ENCODE measurements at places on chromosomes 2 and 18. TPM values are rescaled to one million over a fixed set of nuclear protein-coding genes. Genes with fewer than 3 reads are reported as not detected.

DNA sequence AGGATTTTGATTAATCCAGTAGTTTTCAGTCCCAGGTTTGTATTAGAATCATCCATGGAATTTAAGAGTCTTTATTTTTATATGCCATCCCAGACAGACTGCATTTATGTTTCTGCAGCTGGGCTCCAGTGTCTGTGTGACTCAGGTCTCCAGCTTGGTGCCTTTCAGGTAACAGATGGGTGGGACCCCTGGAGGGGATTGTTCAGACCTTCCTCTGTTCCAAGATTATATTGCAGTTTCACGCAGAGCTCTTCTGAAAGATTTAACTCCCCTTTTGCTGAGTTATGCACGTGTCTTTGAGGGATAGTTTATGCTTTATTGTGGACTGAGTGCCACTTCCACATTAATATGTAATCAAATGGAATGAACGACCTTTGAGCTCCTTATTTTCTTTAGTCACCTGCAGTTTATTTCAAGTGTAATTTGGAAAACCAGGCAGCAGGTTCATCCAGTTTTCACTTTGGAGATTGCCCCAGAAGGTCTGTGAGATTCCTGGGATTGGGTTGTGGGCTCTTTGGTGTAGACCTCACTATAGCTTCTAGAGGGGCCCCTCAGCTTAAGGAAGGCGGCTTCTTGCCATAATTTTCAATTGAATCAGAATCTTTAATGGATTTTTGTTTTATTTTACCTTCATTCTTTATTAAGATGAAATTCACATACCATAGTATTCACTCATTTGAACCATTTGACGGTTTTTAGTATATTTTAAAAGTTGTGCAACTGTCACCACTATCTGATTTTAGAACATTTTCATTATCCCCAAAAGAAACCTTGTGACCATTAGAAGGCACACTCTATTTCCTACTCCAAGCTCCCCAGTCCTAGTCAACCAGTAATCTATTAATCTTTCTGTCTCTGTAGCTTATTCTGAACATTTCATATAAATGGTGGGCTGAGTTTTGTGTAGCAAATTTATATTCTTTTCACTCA is 135.0 kb downstream of the WDSUB1 start:
- no peak overlapping the region for H3K4me3 ChIP-seq
- H3K27me3 ChIP-seq, result no peaks in the 10 kb centered on the region
- peak overlapping the region; percentile 13 for H3K27ac ChIP-seq
- DNase-seq, result no peak
- peaks cover 45% of the 10 kb centered on the region for H3K4me1 ChIP-seq
- H3K36me3 ChIP-seq, result no peaks in the 10 kb centered on the region

The ABCG8 gene
- 4.7 TPM for total RNA-seq

GRCh38 chr18:46891742-46892214 is 25.5 kb downstream of the PIAS2 start:
- H3K27me3 ChIP-seq, result no peaks in the 10 kb centered on the region
- H3K36me3 ChIP-seq, result no peaks in the 10 kb centered on the region
- H3K4me3 ChIP-seq, result no peak overlapping the region
- no peak for DNase-seq
- H3K27ac ChIP-seq, result no peak overlapping the region
- no peaks in the 10 kb centered on the region for H3K4me1 ChIP-seq

GRCh38 chr18:27428716-27429475 is 243.8 kb upstream of the CHST9 start:
- no peaks in the 10 kb centered on the region for H3K27me3 ChIP-seq
- H3K27ac ChIP-seq, result no peak overlapping the region
- no peak overlapping the region for H3K4me3 ChIP-seq
- H3K4me1 ChIP-seq, result no peaks in the 10 kb centered on the region
- no peak for DNase-seq

The PTPN4 gene
- total RNA-seq, result 15.5 TPM

DNA sequence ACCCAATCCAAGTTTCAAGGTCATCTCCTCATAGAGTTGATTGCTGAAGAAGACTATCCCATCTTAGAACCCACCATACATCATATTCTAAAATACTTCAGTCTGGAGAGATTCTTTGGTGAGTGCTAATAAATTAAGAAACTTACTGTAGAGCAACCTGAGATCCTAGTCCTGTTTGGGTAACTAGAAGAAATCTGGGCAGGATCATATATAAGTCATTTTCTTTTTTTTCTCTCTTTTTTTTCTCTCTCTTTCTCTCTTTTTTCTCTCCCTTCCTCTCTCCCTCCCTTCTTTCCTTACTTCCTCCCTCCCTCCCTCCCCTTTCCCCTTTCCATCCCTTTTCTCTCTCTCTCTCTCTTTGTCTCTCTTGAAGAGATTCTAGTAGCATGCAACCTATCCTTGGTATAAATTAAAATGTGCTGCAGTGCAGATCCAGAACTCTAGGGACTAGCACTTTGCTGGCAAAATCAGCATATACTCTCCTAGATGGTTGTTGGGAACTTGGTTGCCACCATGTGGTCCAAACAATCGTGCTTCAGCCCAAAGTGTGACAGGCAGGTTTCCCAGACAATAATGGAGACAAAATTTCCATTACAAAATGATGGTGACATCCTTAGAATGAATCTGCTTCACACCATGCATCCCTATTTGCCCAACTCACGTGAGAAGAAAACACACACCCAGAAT is 399.4 kb upstream of the CELF4 start:
- H3K27me3 ChIP-seq, result no peaks in the 10 kb centered on the region
- no peak for DNase-seq
- no peak overlapping the region for H3K4me3 ChIP-seq

DNA sequence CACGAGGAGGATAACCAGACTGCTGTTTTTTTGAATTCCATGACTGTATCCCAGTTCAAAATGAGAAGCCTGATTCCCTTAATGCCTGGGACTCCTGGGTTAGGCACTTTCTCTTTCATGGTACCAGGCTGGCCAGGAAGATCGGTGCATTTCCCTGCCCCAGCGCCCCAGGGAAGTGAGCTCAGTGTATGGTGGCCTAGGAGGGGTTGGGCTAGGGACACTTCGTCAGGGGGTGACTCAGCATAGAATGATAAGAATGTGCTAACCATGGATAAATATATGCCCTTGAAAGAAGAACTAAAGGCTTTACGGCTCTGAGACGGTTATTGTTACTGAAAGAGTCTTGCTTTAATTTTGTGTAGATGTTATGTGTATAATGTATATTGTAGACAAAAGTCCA is 27.5 kb upstream of the FAM237A start:
- H3K27me3 ChIP-seq, result no peaks in the 10 kb centered on the region
- no peaks in the 10 kb centered on the region for H3K36me3 ChIP-seq
- H3K4me3 ChIP-seq, result no peak overlapping the region

DNA sequence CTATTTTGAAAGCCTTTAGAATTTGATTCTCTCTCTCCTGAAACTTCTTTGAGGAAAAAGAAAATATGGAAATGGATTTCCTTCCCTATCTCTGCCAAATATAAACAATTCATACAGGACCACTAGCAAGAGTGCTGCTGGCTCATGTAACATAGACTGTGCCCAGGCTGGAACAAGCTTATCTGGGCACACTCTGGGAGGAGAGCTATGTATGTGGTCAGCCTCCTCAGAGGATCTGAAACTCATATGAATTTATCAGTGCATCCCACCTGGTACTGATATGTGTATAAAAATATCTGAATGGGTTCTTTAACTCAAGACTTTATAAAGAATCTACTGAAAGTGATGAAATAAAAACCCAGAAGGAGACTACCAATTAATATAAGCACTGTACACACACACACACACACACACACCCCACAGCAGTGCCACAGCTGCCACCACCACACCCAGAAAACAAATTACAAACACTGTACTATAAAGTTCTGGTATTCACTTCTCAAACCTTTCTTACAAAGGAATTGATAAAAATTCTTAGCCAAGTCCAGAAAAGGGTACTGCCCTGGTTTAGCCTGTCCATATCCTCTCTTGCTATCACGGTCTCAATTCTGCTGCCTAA is 115.6 kb downstream of the IRS1 start:
- no peak for DNase-seq
- no peaks in the 10 kb centered on the region for H3K27me3 ChIP-seq
- H3K4me1 ChIP-seq, result peaks cover 8% of the 10 kb centered on the region
- H3K4me3 ChIP-seq, result no peak overlapping the region
- no peaks in the 10 kb centered on the region for H3K36me3 ChIP-seq

The PPP4R1 gene
- total RNA-seq, result 93.6 TPM

DNA sequence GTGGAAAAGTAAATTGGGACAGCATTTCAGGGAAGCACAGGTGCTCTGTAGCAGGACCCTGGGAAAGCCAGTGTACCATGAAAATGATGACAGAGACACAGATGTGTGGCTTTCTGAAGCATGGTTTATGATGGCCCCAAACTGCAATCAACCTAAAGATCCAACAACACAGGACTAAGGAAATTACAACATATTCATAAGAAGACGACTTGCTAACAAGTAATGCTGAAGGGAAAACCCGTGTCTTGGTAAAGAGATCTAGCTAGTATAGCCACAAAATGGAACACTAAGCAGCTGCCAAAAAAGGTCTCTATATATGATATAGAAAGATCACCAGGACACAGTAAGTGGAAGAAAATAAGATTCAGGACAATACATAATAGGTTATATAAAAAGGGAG is 53.2 kb downstream of the UXS1 start:
- peaks cover 14% of the 10 kb centered on the region for H3K4me1 ChIP-seq
- H3K36me3 ChIP-seq, result no peaks in the 10 kb centered on the region
- DNase-seq, result no peak
- H3K27me3 ChIP-seq, result no peaks in the 10 kb centered on the region

DNA sequence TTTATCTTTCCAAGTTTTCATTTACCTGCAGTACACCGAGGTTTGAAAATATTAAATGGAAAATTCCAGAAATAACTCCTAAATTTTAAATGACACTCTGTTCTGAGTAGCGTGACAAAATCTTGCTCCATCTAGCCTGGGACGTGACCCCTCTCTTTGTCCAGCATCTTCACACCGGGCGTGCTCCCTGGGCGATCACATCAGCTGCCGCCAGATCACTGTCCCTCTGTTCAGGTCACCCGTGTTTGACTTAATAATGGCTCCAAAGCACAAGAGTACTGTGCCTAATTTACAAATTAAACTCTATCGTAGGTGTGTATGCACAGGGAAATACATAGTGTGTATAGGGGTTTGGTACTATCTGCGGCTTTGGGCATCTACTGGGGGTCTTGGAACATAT is 6.1 kb upstream of the TMEM185B start:
- H3K36me3 ChIP-seq, result no peaks in the 10 kb centered on the region
- peaks cover 13% of the 10 kb centered on the region for H3K4me1 ChIP-seq
- H3K27me3 ChIP-seq, result no peaks in the 10 kb centered on the region
- no peak for DNase-seq
- H3K4me3 ChIP-seq, result no peak overlapping the region
- no peak overlapping the region for H3K27ac ChIP-seq

- H3K4me3 ChIP-seq, result no peak overlapping the region
- peaks cover 3% of the 10 kb centered on the region for H3K4me1 ChIP-seq
- peaks cover 6% of the 10 kb centered on the region for H3K36me3 ChIP-seq
- H3K27ac ChIP-seq, result no peak overlapping the region
- no peaks in the 10 kb centered on the region for H3K27me3 ChIP-seq
These were observed 113.2 kb downstream of the USP34 start for GRCh38 chr2:61357681-61358080.

- H3K27me3 ChIP-seq, result no peaks in the 10 kb centered on the region
- H3K27ac ChIP-seq, result no peak overlapping the region
- no peak for DNase-seq
- H3K36me3 ChIP-seq, result no peaks in the 10 kb centered on the region
- no peaks in the 10 kb centered on the region for H3K4me1 ChIP-seq
- H3K4me3 ChIP-seq, result no peak overlapping the region
These were observed 808.1 kb downstream of the DCC start for GRCh38 chr18:53148123-53148522.

GRCh38 chr2:195279840-195280427 is 377.1 kb upstream of the SLC39A10 start:
- no peaks in the 10 kb centered on the region for H3K36me3 ChIP-seq
- DNase-seq, result no peak
- no peaks in the 10 kb centered on the region for H3K4me1 ChIP-seq
- H3K4me3 ChIP-seq, result no peak overlapping the region
- no peak overlapping the region for H3K27ac ChIP-seq

DNA sequence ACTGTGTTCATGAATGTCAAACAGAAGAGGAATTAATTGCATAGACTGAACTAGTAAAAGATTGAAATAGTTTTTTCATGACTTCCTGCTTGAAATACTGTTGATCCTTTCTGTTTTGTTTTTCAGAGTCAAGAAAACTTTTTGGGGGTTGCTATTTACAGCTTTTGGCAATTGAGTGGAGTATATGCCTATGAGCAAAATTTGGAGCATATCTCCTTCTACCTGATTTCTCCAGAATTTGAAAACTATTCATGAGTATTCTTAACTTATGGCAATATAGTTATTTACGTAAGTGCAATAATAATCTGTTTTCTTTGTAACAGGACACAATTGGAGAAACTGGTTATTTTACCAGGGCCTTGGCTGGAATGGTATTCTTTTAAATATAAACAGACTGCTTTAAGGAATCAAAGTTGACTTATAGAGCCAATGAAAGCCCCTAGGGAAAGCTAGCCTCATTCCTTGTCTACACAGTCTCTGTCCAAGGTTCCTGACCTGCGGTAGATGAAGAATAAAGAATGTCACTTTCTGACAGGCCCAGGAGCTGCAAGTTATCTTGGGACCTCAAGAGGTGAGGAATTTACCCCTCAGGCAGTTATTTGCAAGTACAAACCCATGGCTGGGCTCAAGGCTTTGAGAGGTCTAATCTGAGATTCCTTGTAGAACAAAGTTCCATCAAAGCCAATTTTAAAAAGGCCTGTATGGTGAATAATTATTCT is 193.5 kb upstream of the NDUFV2 start:
- H3K4me1 ChIP-seq, result no peaks in the 10 kb centered on the region
- H3K27ac ChIP-seq, result no peak overlapping the region
- DNase-seq, result no peak
- no peak overlapping the region for H3K4me3 ChIP-seq

The EPAS1 gene
- 98.3 TPM for total RNA-seq

The SCYGR7 gene
- not detected for total RNA-seq

The ANKRD23 gene
- 2.0 TPM for total RNA-seq

GRCh38 chr18:46623541-46623940 is 33.5 kb downstream of the LOXHD1 start:
- no peaks in the 10 kb centered on the region for H3K4me1 ChIP-seq
- no peak overlapping the region for H3K4me3 ChIP-seq
- peaks cover 4% of the 10 kb centered on the region for H3K27me3 ChIP-seq
- DNase-seq, result no peak

DNA sequence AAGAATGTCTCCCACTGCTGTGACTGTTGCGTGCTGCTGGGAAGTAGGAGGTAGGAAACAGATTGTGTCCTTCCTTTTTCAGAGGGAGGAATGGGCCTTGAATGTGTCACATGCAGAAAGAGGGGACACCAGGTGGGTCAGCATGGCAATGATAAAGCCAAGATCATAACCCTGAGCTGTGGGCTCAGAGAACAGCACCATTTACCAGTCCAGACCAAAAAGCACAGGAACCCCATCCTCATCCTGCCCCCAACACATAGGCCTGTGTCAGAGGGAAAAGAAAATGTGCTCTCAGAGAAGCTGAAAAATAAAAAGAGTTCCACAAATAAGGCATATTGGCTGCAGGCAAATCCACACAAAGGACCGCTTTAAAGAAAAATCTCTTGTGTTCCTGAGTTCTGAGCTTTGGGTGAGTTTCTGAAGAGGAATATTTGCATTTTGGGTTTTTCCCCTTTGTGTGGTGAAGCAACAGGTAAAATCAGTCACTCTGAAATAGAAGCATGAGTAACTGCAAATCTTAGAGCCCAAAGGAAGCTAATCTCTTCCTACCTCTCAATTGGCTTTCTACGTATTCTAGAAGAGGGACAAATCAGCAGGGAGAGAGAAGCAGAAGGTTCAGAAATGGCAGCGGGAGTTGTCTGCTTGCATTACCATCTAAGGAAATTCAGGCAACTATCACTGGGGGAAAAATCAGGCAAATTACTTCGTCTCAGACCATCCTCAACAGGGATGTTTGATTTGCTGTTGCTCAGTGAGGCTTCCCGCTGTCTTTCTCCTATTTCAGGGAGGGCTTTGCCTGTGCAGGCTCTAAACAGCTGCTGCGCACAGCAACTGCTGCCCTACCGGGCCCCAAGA is 106.8 kb downstream of the BCL11A start:
- no peak overlapping the region for H3K4me3 ChIP-seq
- H3K27me3 ChIP-seq, result no peaks in the 10 kb centered on the region
- H3K27ac ChIP-seq, result no peak overlapping the region
- no peaks in the 10 kb centered on the region for H3K4me1 ChIP-seq

All from hepatocyte (in vitro differentiated cells).